Right renal pelvis (tissue), 4 donors: ENCODE measurements at places on chromosomes 5 and 9. TPM values are rescaled to one million over a fixed set of nuclear protein-coding genes. Genes with fewer than 3 reads are reported as not detected.
A peak's percentile ranks its signal among the peaks of the same experiment; 100 is the strongest.

- DNase-seq = no peak
Measured at GRCh38 chr5:54895816-54896341, 89.5 kb downstream of the ESM1 start.

Gene FBXL17
- polyA plus RNA-seq = 30.4 TPM

DNA sequence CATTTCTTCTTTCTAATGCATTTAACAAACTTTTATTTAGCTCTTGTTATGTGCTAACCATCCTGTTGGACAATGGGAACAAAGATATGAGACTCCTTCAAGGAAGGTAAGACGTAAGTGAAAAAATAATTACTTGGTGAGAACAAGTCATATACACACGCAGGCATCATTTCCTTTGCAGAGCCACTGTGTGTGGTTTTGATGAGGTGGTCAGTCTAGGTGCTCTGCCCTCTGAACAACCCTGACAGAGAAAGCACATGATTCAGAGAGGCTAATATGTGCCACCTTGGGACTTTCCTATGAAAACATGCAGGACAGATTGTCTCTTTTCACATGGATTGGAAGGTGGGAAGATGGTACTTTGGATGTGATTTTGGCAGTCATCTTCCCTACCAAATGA lies 1162.5 kb upstream of the DMAC1 start:
- no peak for DNase-seq

Gene FRMD3
- polyA plus RNA-seq = 28.9 TPM

Gene ATP10B
- polyA plus RNA-seq = 0.53 TPM

DNA sequence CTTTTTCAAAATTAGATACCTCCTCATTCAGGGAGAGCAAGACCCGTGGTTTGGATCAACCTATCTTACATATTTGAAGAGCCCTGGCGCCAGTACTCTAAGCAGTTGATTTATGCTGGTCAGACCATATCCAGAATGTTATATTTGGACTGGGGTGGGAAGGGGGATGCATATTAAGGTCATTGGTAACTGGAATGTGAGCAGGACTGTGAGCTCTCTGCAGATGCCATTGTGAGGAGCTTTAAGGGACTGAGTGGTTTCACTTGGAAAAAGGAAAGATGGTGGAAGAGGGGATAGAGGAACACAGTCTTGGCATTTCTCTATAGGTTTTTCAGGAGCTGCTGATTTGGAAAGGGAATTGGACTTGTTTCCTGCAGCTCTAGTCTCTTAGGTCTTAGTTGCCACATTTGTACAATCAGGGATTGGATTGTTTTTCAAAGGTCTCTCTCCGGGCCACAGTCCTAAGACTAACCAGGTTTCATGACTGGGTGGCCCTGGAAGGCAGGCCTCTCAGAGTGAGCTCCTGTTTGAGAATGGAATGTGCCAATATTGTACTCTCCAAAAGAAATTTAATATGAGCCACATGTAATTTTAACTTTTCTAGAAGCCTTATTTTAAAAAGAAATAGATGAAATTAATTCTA lies 25.8 kb upstream of the F2R start:
- no peak for DNase-seq

DNA sequence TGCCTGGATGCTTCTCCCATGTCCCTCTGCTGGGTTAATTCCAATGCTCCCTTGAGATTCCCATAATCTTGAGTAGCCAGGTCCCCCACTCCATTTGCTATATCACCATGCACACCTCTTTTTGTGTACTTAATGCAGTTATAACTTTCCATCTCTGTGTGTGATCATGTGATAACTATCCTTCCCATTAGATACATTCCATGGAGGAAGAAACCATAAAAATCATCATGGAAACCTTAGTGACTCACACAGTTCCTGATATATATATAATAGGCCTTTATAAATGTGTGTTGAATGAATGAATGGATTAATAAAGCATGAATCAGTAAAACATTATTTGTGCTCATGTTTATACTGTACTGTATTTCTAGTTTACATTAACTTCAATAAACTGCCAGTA lies 104.6 kb downstream of the PCSK5 start:
- no peak for DNase-seq

DNA sequence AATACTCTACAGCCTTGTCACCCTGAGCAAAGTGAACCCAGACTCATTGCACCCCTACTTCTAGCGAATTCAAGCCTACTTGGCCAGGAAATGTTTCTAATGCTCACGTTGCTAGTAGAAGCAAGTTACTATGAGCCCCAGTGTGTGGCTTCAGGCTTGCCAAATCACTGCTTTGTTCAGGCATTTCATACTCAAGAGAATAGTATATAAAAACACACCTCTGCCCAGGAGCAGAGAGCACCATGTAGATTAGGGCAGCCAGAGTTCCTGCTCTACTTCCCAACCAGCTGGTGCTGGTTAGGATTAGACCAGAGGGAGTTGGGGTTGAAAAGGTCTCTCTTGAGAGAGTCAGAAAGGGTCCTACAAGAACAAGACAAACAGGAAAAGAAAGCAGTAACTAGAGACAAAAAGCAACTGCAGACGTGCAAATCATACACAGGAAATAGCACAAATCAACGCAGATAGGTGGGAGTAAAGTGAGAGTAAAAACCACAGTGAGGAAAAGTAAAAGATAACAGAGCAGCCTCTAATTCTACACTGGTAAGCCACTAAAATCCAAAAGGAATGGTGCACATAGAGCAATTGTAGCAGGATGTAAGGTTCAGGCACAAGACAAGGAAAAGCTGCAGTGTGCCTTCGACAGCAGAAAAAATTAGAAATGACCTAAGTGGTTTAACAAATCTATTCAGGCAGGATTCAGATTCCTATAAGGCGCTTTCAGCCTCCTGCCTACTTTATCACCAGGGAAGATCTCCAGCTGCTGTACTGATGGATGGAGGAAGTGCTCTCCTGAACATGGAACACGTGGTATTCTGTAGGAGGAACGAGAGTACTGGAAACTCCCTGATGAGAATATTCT lies 49.6 kb upstream of the KIF2A start:
- DNase-seq = no peak

- DNase-seq = no peak
Measured at GRCh38 chr9:100939636-100940035, 88.9 kb upstream of the PLPPR1 start.

Gene RASA1
- polyA plus RNA-seq = 46.4 TPM

Gene CDKN2A
- not detected for polyA plus RNA-seq

GRCh38 chr5:59560553-59560952 lies 333.0 kb downstream of the PDE4D start:
- no peak for DNase-seq

DNA sequence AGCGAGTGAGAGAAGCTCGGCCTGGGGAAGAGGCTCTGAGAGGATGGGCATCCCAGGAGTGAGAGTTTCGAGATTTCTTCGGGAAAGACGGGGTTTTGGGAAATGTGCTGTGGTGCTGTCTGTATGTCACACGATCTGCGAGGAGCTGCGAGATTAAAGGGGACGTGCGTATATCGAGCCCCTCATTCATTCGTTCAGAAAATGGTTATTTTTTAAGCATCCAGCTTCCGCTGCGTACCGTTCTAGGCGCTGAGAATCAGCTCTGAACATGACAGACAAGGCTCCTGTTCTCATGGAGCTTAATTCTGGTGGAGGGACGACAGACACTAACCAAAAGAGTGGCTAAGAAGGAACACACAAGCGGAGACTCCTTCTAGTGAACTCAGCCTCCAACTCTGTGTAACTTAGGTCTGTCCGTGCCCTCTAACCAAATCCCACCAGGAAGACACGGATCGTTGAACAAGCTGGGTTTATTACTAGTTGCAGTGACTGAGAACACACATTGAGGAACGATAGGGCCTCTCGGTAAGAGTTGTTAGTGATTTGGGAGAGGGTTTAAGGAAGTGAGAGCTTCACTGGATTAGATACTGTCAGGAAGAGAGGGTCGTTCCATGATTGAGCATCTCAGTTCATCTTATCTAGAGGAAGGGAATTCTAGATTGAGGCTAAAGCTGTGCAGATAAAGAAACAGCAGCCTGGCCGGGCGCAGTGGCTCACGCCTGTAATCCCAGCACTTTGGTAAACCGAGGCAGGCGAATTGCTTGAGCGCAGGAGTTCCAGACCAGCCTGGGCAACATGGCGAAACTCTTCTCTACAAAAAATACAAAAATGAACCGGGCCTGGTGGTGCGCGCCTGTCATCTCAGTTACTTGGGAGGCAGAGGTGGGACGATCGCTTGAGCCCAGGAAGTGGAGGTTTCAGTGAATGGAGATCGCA lies 1.0 kb upstream of the FBXW11 start:
- peak; percentile 27 for DNase-seq

GRCh38 chr5:112787261-112787660 lies 49.6 kb downstream of the APC start:
- DNase-seq = no peak

Gene LCN15
- not detected for polyA plus RNA-seq

DNA sequence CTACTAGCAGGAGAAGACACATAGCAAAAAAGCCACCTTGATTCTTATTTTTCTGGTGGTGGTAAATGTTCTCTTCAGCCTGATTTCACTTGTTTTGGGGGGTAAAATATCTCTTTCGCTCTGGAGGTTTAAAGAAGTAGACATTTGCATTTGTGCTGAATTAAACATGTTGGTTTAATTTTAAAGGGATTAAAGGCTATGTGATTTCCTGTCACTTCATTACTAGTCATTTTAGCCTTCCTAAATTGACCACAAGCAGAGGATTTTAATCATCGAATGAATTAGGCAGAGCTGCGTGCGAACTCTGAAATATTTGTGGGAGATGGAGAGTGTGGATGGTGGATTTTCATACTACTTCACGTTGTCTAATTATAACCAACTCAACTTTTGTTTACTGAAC lies 4.8 kb downstream of the RASGRF2 start:
- DNase-seq = no peak

Gene RPL35
- 1,214 TPM for polyA plus RNA-seq

Gene CA9
- 0.60 TPM for polyA plus RNA-seq

GRCh38 chr5:117118499-117118898 lies 543.9 kb upstream of the SEMA6A start:
- DNase-seq = no peak

- no peak for DNase-seq
Measured at GRCh38 chr5:118111956-118112355, 876.4 kb downstream of the DTWD2 start.

Gene RAB3C
- polyA plus RNA-seq = 3.9 TPM

- no peak for DNase-seq
Measured at GRCh38 chr9:123687246-123687751, 242.6 kb downstream of the DENND1A start.

GRCh38 chr9:97961361-97961760 lies 21.8 kb upstream of the ANP32B start:
- no peak for DNase-seq

DNA sequence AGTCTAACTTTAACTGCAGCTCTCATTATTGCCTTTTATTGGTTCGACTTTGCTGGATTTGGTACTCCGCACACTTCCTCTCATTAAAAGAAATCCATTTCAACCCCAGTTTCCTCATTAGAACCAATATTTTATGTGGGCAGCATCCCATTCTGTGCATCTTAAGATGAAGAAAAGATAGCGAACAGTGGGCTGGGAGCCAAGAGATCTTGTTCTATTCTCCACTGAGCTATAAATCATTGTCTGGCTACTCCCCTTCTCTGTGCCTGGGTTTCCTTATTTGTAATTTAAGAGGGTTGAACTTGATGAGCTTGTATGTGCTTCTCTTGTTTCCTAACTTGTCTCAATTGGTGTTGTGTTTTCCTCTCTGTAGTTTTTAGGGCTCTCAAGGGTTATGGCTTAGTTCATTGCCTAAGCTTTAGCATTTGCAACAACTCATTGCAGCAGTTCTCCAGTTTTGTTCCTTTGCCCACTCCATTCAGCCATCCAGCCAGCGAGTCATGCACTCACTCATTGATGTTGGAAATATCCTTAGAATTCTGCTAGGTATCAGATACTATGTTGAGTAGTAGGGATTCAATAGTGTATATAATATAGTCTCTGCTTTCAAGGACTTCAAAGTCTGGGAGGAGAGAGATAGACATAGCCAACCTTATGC lies 273.3 kb upstream of the TNC start:
- no peak for DNase-seq

GRCh38 chr9:137221506-137222111 lies 431 bp downstream of the RNF208 start:
- no peak for DNase-seq

Gene THBS4
- 11.1 TPM for polyA plus RNA-seq

GRCh38 chr5:43357878-43358281 lies 44.7 kb upstream of the HMGCS1 start:
- DNase-seq = peak; percentile 18

GRCh38 chr5:14250084-14250695 lies 107.0 kb downstream of the TRIO start:
- peak; percentile 82 for DNase-seq

- DNase-seq = no peak
Measured at GRCh38 chr5:39648085-39648847, 223.5 kb upstream of the DAB2 start.

DNA sequence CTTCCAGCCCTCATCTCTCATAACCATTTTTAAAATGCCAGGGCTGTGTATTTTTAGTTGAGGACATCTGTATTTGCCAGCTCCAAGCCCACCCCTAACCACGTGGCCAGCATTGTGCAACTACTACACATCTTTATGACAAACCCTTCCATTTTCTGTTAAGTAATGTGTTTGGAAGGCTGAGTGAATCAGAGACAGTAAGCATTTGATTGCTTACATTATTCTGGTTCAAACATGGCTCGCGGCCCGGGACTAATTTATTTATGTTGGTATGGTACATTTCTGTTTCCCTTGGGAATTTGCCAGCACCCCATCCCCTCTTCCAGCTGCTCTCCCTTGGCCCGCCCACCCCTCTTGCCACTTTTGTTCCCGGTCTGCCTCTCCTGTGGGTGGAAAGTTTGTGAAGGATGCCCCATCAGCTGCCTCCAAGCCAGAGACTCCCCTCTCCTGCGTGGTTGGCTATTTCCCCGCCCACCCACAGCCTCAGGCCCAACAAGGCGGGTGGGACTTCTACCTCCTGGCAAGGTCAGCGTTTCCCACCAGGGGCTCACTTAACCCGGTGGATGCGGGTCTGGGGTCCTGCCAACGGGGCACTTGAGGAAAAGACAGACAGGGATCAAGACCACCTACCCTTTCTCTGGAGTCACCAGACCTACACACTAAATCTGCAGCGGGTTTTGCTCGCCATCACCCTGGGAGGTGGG lies 162.2 kb downstream of the HSD17B3 start:
- no peak for DNase-seq

- DNase-seq = no peak
Measured at GRCh38 chr9:92986176-92987119, 39.1 kb downstream of the FGD3 start.

DNA sequence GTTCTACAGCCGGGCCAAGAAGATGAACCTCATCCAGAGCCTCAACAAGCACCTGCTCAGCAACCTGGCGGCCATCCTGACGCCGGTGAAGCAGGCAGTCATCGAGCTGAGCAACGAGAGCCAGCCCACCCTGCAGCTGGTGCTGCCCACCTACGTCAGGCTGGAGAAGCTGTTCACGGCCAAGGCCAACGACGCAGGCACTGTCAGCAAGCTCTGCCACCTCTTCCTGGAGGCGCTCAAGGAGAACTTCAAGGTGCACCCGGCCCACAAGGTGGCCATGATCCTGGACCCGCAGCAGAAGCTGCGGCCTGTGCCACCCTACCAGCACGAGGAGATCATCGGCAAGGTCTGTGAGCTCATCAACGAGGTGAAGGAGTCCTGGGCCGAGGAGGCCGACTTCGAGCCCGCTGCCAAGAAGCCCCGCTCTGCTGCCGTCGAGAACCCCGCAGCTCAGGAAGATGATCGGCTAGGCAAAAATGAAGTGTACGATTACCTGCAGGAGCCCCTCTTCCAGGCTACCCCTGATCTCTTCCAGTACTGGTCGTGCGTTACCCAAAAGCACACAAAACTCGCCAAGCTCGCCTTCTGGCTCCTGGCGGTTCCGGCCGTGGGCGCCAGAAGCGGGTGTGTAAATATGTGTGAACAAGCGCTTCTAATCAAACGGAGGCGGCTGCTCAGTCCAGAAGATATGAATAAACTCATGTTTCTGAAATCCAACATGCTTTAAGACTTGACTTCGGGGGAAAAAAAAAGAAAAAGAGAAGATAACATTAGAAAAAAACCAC lies 28.5 kb downstream of the AMBP start:
- no peak for DNase-seq
